ENCODE measurements at places on chromosomes 7 and 10. TPM values are rescaled to one million over a fixed set of nuclear protein-coding genes. Genes with fewer than 3 reads are reported as not detected.

- DNase-seq, result no peak
These were observed 41.6 kb downstream of the TCERG1L start for GRCh38 chr10:131269776-131270460.

DNA sequence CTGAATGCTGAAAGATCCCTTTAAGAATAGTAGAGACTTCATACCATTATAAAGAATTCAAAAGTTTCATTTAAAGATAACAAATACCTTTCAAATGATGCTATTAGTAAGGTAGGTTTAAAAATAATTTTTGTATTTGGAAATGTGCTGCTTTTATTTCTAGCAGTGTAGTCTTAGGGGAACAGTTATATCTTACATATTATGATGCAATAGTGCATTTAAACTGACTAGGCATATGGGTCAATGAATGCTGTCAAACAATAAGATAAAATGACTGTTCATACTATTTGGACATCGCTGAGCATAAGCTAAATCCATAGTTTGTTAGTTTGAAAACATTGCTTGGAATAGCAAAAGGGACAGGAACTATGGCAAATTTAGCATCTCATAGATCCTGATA lies 354.8 kb upstream of the SEMA3A start:
- DNase-seq, result no peak

DNA sequence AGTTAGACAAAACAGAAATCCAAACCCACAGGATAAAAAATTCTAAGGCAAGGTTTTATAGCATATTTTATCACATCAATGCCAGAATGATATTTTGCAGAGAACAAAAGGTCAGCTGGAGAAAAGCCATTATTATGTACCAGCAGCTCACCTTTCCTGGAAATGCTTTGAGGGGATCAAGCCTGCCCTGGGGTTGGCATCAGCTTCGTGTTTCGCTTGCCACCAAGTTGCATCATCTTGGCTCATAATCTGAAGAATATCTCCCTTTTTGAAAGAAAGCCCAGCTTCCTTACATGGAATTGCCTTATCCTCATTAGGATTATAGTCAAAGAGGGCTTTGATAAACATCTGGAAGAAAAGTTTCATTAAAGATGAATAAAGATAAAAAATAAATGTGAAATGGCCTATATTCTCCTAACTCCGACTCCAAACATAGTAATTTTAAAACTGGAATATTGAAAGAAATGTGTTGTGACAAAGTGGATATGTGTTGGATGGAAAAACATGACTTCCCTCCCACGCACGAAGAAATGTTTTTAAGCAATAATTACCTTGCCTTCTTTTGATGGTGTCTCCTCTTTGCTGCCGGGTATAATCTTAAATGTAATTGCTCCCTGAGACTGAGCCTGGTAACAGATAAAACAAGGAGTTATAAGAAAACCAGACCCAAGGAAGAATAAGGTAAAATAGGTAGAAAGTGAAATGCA lies 121.3 kb upstream of the ODAD2 start:
- peak; percentile 37 for DNase-seq

Gene CDK5
- total RNA-seq, result 25.7 TPM

DNA sequence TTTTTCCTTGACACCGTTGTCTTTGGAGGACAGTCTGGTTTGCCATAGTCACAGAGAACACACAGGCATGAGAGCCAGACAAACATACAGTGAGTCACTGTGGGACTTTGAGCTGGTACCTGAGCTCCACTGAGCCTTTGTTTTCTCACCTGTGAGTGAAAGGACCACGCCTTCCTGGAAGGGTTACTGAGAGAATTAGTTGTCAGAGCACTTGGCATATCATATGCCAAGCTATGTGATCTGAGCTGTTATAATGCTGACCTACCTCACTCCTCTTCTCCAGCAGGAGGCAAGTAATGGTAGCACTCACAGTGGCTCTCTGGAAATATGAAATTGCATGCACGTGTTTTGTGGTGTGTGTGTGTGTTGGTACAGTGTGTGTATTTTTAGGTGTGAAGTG lies 59.7 kb downstream of the CXCL12 start:
- DNase-seq, result no peak

DNA sequence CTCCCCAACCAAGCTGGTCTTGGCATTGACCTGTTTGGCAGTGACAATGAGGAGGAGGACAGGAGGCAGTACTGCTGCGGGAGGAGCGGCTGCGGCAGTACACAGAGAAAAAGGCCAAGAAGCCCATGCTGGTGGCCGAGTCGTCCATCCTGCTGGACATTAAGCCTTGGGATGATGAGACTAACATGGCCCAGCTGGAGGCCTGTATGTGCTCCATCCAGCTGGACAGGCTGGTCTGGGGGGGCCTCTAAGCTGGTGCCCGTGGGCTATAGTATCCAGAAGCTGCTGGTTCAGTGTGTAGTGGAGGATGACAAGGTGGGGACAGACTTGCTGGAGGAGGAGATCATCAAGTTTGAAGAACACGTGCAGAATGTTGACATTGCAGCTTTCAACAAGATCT lies 39.1 kb upstream of the ZNF273 start:
- no peak for DNase-seq

DNA sequence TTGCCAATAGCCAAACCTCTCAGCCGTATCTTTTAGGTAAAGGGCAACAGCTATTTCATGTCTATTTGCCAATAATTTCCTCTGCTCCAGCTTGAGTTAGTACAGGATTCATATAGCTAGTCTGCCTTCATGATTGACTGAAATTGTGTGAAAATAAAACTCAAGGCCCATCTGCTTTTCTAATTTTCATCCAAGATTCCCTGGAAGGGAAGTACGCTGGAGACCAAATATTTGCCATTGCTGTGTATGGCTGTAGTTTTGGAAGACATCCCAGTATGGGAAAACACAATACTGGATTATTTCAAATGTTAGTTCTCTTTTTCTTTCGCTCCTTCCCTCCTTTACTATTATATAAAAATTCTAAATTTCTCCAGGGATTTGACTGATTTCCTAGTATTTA lies 652.4 kb downstream of the CNTNAP2 start:
- no peak for DNase-seq

GRCh38 chr7:156578978-156579430 lies 61.6 kb upstream of the RNF32 start:
- DNase-seq, result no peak

Gene HEPACAM2
- not detected for total RNA-seq

- DNase-seq, result no peak
These were observed 5.5 kb upstream of the IRF5 start for GRCh38 chr7:128931965-128932861.

DNA sequence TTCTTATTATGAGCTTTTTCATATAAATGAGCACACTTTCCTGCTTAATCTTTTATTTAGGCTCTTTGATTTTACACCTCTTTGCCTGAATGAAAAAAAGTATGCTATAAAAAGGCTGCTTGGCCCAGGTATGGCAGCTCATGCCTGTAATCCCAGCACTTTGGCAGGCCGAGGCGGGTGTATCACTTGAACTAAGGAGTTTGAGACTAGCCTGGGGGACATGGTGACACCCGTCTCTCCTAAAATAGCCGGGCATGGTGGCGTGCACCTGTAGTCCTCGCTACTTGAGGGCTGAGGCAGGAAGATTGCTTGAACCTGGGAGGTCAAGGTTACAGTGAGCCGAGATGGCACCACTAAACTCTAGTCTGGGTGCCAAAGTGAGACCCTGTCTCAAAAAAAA lies 72.9 kb downstream of the DOCK4 start:
- no peak for DNase-seq

GRCh38 chr7:127979728-127980126 lies 51.5 kb downstream of the LRRC4 start:
- DNase-seq, result no peak

Gene FBXL13
- 0.37 TPM for total RNA-seq

Gene CALCR
- total RNA-seq, result not detected

GRCh38 chr7:108528183-108528712 lies 2.3 kb upstream of the PNPLA8 start:
- DNase-seq, result no peak

- no peak for DNase-seq
These were observed 55.4 kb downstream of the A1CF start for GRCh38 chr10:50830066-50830465.

Gene KLLN
- 0.37 TPM for total RNA-seq

Gene CTAGE4
- total RNA-seq, result not detected

DNA sequence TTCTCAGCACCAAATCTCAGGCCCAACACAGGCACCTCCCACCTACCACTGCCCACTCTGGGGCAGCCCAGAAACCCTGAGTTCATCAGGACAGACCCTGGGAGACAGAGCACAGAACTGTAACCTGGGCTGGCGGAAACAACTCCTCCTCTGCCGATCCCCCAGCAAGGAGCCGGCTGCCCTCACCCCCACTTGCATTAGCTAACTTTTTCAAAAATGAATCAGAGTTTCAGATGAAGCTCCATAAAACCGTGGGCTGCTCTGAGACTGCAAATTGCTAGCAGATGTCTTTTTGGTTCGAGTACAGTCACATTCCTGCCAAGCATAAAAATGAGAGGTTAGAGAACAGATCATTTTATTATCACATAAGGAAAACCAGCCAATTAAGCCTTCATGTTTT lies 93.4 kb upstream of the PARD3 start:
- DNase-seq, result peak; percentile 70

Gene JAKMIP3
- total RNA-seq, result 2.0 TPM

Gene ANXA8L1
- not detected for total RNA-seq

- no peak for DNase-seq
These were observed 35.4 kb upstream of the TNRC18 start for GRCh38 chr7:5458921-5459480.

GRCh38 chr7:77771901-77772300 lies 26.3 kb downstream of the TMEM60 start:
- no peak for DNase-seq

DNA sequence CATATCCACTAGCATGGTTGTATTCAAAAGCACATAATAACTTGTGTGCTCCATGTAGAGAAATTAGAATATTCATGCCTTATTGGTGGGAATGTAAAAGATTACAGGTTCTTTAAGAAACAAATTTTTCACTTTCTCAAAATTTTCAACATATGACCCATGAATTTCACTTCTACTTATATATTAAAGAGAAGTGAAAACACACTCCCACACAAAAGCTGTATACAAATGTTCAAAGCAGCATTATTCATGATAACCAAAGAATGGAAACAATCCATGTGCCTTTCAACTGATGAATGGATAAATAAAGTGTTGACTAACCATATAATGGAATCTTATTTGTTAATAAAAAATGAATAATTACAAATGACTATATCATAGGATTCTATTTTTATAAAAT lies 694.5 kb upstream of the PCDH15 start:
- DNase-seq, result no peak

GRCh38 chr10:28878236-28878970 lies 201.1 kb downstream of the BAMBI start:
- no peak for DNase-seq

DNA sequence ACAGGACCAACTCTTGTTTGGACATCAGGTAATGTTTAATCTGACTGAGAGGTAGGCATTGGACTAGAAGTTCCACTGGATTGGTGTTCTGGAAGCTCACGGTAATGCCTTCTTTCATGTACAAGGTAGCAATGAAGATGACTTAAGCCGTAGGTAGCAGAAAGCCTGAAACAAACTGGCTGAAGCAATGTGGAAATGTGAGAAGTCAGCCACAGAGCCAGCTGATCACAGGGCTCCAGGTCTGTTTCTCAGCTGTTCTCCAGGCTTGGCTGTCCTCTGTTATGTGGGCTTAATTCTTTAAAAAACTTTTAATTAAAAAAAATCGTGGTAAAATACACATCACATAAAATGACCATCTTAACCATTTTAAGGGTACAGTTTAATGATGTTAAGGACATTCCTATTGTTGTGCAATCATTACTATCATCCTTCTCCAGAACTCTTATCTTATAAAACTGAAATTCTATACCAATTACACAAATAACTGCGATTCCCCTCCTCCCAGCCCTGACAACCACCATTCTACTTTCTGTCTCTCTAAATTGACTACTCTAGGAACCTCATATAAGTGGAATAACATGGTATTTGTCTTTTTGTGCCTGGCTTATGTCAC lies 101.4 kb upstream of the ZNF32 start:
- no peak for DNase-seq

- no peak for DNase-seq
These were observed 438.6 kb downstream of the TNS3 start for GRCh38 chr7:47143339-47143738.

GRCh38 chr10:6780008-6780677 lies 200.1 kb upstream of the PRKCQ start:
- DNase-seq, result no peak

Gene NPY
- 34.4 TPM for total RNA-seq

Gene C10orf143
- 2.0 TPM for total RNA-seq

Gene LAMB4
- 0.21 TPM for total RNA-seq

- no peak for DNase-seq
These were observed 41.1 kb upstream of the DUSP5 start for GRCh38 chr10:110456523-110457091.

Gene SKIDA1
- total RNA-seq, result 4.9 TPM

- no peak for DNase-seq
These were observed 472.9 kb upstream of the COBL start for GRCh38 chr7:51789489-51789888.

Gene TRPV5
- not detected for total RNA-seq

DNA sequence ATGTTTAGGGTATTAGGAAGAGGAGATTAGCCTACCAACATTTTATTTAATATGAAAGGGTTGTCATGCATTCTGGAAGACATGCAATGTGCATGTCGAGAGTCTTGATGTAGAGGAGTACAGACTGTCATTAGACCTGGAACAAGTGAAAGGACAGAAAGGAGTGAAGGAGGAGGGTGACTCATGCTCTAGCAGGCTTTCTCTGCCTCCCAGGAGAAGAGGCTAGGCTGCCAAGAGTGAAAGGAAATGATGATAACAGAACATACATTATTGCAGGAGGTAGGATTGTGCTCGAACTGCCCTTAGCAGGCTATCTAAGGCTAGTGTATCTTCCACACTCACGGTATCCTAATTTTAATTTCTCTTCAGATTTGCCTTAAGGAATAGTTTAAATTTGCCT lies 228.8 kb downstream of the EXOC4 start:
- DNase-seq, result peak; percentile 56

- no peak for DNase-seq
These were observed 28.8 kb downstream of the ANXA11 start for GRCh38 chr10:80176526-80176925.

GRCh38 chr7:81150951-81151361 lies 232.1 kb upstream of the SEMA3C start:
- DNase-seq, result no peak

Measured in A673 (cell line).